T-helper 2 cell treated with Interferon-gamma antibody and Interleukin-4, amounts not matched to agents 100 ng/mL and 5 ng/mL, for 36 hours (primary cell): ENCODE measurements at places on chromosomes 3 and 15. TPM values are rescaled to one million over a fixed set of nuclear protein-coding genes. Genes with fewer than 3 reads are reported as not detected.

The AP3B2 gene
- total RNA-seq, result not detected in 2 replicates

The CLDN11 gene
- not detected in 2 replicates for total RNA-seq

The CALML4 gene
- total RNA-seq, result 15.1 and 15.4 TPM in 2 replicates

The NRROS gene
- total RNA-seq, result 85.8 and 87.2 TPM in 2 replicates

The ERICH6 gene
- not detected in 2 replicates for total RNA-seq

The CHRD gene
- total RNA-seq, result not detected in 2 replicates

The GPR149 gene
- not detected in 2 replicates for total RNA-seq

The HRG gene
- total RNA-seq, result not detected in 2 replicates

The SRP14 gene
- 171 and 175 TPM in 2 replicates for total RNA-seq

The NPAP1 gene
- total RNA-seq, result not detected in 2 replicates

The SOX14 gene
- not detected in 2 replicates for total RNA-seq

The COMMD2 gene
- 29.0 and 31.7 TPM in 2 replicates for total RNA-seq

The ADAMTS17 gene
- total RNA-seq, result 0.52 and 1.7 TPM in 2 replicates

The CD86 gene
- 9.3 and 12.4 TPM in 2 replicates for total RNA-seq

The CILP gene
- 0.07 TPM in 2 replicates for total RNA-seq

The BTLA gene
- total RNA-seq, result 32.1 and 32.5 TPM in 2 replicates

The BHLHE40 gene
- total RNA-seq, result 167 and 168 TPM in 2 replicates

The ACSBG1 gene
- not detected in 2 replicates for total RNA-seq

The SNURF gene
- 7.0 and 12.6 TPM in 2 replicates for total RNA-seq

The CAND2 gene
- total RNA-seq, result 1.1 and 1.7 TPM in 2 replicates

The TTLL13 gene
- total RNA-seq, result 0.34 and 1.1 TPM in 2 replicates

The PRSS50 gene
- not detected in 2 replicates for total RNA-seq

The PAK6 gene
- 0.43 and 0.64 TPM in 2 replicates for total RNA-seq

The PATL2 gene
- 20.8 and 22.5 TPM in 2 replicates for total RNA-seq

The SYNPR gene
- not detected in 2 replicates for total RNA-seq

The PARP9 gene
- 108 TPM in 2 replicates for total RNA-seq

The LMAN1L gene
- total RNA-seq, result 0.64 and 0.93 TPM in 2 replicates

The RETNLB gene
- total RNA-seq, result not detected in 2 replicates

The PRR20G gene
- total RNA-seq, result not detected in 2 replicates

The KBTBD12 gene
- not detected in 2 replicates for total RNA-seq

The DPPA2 gene
- not detected in 2 replicates for total RNA-seq

The CCR3 gene
- 0.16 and 0.27 TPM in 2 replicates for total RNA-seq

The LRTM1 gene
- not detected in 2 replicates for total RNA-seq

The XCR1 gene
- 0.05 TPM in 1 of 2 replicates, not detected in the other for total RNA-seq

The SCG5 gene
- total RNA-seq, result 2.9 and 4.1 TPM in 2 replicates

The ENTPD3 gene
- not detected in 2 replicates for total RNA-seq

The GOLGA8O gene
- total RNA-seq, result 5.3 and 5.7 TPM in 2 replicates

The SRGAP3 gene
- 6.8 and 7.1 TPM in 2 replicates for total RNA-seq

The CCNDBP1 gene
- 66.2 and 67.8 TPM in 2 replicates for total RNA-seq

The PCYT1A gene
- 76.4 and 77.1 TPM in 2 replicates for total RNA-seq

The ETFA gene
- 119 and 121 TPM in 2 replicates for total RNA-seq
